ENCODE measurements at places on chromosomes 1 and 21.
A peak's percentile ranks its signal among the peaks of the same experiment; 100 is the strongest.

- DNase-seq = no peak
Measured at GRCh38 chr1:93016171-93016570, 54.9 kb upstream of the DIPK1A start.

- DNase-seq = no peak
Measured at GRCh38 chr1:153816283-153816889, 41.2 kb downstream of the SLC27A3 start.

GRCh38 chr1:183188240-183188639, 2.2 kb downstream of the LAMC2 start:
- no peak for DNase-seq

GRCh38 chr1:31382379-31382989, 9.6 kb upstream of the FABP3 start:
- DNase-seq = no peak

DNA sequence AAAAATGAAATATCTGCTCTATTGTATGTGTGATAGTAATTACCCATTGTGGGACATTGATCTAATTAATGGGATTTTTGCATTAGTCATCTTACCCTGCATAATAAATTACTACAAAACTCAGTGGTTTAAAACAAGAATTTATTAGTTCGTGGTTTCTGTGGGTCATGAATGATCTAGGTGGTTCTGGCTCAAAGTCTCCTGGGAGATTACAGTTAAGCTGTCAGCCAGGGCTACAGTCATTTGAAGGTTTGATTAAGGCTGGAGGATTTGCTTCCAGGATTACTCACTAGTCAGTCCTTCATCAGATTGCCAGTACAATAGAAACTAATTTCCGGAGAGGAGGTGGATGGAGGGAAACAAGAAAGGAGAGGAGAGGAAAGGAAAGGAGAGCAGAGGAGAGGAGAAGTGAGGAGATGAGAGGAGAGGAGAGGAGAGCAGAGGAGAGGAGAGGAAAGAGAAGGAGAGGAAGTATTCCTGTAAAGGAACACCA, 60.4 kb upstream of the TNFSF4 start:
- no peak for DNase-seq

GRCh38 chr21:45150638-45151131, 76.3 kb downstream of the ADARB1 start:
- DNase-seq = no peak

GRCh38 chr1:56709269-56709880, 64.3 kb downstream of the PRKAA2 start:
- DNase-seq = no peak

DNA sequence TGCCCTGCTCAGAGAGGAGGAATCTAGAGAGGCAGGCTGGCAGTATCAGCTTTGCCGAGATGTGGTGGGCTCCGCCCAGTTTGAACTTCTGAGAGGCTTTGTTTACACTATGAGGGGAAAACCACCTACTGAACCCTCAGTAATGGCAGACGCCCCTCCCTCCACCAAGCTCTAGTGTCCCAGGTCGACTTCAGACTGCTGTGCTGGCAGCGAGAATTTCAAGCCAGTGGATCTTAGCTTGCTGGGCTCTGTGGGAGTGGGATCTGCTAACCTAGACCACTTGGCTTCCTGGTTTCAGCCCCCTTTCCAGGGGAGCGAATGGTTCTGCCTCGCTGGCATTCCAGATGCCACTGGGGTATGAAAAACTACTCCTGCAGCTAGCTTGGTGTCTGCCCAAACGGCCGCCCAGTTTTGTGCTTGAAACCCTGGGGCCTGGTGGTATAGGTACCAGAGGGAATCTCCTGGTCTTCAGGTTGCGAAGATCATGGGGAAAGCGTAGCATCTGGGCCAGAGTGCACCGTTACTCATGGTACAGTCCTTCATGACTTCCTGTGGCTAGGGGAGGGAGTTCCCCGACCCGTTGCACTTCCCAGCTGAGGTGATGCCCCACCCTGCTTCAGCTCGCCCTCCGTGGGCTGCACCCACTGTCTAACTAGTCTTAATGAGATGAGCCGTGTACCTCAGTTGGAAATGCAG, 43.6 kb downstream of the C21orf91 start:
- no peak for DNase-seq

GRCh38 chr1:153985341-153985912, 712 bp downstream of the RAB13 start:
- peak; percentile 30 for DNase-seq

DNA sequence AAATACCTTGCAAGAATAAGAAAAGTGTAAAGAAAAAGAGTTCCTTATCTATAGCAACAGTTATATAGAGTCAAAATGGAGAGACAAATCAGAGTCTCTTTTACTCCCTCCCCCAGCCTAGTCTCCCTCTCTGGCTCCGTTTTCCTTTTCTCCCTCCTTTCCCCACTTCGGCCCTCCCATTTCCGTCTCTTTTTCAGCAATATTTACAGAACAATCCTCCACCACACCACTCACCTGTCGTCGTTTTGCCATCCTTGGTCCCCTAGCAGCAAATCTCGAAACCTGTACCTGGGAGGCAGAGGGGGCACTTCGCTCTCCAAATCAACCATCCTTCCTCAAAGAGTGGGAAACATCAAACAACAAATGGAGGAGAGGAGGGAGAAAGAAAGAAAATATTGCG, 259 bp downstream of the KCNT2 start:
- no peak for DNase-seq

DNA sequence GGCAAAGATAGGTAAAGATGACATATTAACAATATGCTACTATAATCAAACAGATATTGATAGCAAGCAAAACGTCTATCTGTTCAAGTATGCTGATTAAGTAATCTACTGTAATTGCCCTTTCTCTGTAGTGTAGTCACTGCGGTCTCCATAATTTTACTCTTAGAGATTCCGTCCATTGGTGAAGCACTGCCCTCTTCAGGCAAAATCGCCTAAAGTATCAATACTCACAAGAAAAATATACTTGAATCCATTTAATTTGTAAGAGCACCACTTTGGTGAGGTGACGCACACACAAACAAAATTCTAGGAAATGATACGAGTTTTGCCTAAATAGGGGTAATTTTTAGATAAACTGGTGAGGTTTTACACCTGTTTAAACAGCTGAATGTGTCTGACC, 434.6 kb upstream of the CHRM3 start:
- DNase-seq = no peak

- no peak for DNase-seq
Measured at GRCh38 chr1:196654271-196654670, 2.4 kb downstream of the CFH start.
